ENCODE measurements at places on chromosomes 11 and 22. TPM values are rescaled to one million over a fixed set of nuclear protein-coding genes. Genes with fewer than 3 reads are reported as not detected.

- no peak for DNase-seq
Measured at GRCh38 chr22:39498368-39498767, 3.7 kb upstream of the MIEF1 start.

DNA sequence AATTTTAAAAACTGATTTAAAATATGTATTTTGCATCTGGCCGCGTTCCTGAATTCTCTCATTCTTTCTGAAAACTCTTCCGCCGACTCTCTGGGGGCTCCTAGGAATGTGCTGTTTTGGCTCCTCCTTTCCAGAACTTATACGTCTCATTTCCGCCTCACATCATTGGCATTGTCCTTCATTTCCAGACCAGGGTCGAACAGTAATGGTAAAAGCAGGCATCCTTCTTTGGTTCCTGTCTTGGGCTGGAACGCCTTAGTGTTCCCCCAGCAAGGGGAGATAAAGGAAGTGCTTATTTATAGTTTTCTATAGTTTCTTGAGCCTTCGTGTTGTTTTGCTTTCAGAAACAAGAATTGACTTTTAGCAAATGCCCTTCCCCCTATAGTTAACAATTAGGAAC lies 10.9 kb upstream of the TNNT3 start:
- no peak for DNase-seq

GRCh38 chr11:60447846-60448245 lies 7.8 kb upstream of the MS4A1 start:
- DNase-seq: no peak

GRCh38 chr11:110356762-110357671 lies 60.6 kb upstream of the RDX start:
- DNase-seq: peak; percentile 91

GRCh38 chr11:19737575-19737974 lies 24.9 kb downstream of the NAV2 start:
- DNase-seq: no peak

DNA sequence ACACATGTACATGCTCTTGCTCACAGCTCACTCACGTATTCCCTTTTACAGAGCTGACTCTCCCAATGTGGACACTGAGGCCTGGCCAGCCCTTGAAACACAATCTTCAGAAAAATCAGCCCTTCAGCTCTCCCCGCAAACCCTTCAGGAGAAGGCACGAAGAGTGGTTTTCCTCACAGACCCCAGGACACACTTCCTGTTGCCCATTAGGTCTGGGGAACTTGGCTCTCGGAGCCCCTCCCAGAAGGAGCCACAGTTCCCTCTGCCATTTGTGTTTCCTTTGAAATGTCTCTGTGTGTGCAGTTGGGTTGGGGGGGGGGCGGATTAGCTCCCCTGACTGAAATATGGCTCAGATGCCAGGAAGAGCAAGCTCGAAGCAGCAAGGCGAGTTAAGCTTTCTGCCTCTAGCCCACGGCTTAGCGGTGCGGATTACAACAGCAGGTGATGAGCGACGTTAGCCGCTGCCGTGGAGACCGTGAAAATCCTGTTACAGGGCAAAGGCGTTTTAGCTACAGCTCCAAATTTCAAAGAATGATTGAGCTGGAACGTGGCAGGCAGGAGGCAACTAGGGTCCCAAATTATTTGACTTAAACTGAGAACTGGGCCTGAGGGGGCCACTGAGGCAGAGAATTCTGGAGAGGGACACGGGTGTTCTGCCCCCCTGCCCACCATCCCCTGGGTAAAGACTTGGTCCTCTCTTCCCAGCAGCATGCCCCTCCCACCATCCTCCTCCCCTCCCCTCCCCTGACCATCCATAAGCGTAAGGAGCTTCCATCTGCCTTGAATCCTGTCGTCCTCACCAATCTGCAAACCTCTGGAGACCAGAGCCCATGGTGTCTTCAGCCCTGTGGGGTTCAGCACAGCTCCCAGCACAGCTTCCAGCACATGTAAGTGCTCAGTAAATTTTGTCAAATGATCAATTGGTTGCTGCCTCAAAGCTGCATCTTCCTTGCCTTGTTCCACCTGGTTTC lies 598.6 kb downstream of the BUD13 start:
- no peak for DNase-seq

- DNase-seq: no peak
Measured at GRCh38 chr11:132632641-132633124, 899.6 kb downstream of the OPCML start.

DNA sequence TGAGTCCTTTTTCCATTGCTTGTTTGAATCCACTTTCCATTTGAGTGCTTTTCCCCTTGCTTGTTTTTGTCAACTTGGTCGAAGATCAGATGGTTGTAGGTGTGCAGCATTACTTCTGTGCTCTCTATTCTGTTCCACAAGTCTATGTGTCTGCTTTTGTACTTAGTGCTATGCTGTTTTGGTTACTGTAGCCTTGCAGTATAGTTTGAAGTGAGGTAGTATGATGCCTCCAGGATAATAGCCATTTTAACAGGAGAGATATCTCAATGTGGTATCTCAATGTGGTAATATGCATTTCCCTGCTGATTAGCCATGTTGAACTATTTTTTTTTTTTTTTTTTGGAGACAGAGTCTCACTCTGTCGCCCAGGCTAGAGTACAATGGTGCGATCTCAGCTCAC lies 16.7 kb downstream of the ACRV1 start:
- DNase-seq: no peak

DNA sequence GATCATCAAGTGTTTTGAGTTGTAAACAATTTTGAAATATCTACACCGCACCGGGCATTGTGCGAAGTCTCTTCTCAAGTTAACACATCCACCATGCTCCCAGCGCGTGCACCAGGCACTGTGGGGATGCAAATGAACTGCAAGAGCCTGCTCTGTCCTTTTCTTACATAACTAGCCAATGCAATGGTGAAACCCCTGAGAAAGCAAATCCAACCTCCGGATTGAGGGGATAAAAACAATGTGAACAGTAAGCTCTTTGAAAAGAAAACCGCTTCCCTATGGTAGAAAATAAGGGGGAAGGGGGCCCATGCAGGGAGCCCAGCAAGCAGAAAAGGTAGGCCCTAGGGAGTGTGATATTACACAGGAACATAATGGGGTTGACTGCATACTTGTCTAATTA lies 274.9 kb upstream of the MPPED2 start:
- DNase-seq: no peak

DNA sequence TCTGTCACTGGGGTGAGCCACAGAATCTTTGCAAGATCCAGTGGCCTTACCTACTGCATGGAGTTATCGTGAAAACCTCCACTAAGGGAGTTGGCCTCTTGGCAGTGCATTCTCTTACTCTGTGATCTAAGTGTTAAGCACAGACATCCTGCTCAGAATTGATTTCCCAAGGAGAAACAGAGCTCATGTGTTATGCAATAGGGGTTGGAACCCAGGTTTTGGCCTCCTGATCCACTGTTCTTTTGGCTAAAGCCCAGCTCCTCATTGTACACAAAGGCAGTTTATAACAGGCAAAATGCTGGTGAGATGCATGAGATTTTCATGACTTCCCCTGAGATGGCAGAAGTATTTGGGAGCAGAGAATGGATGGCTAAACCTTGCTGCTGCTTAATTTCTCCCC lies 11.8 kb downstream of the DTX4 start:
- no peak for DNase-seq

DNA sequence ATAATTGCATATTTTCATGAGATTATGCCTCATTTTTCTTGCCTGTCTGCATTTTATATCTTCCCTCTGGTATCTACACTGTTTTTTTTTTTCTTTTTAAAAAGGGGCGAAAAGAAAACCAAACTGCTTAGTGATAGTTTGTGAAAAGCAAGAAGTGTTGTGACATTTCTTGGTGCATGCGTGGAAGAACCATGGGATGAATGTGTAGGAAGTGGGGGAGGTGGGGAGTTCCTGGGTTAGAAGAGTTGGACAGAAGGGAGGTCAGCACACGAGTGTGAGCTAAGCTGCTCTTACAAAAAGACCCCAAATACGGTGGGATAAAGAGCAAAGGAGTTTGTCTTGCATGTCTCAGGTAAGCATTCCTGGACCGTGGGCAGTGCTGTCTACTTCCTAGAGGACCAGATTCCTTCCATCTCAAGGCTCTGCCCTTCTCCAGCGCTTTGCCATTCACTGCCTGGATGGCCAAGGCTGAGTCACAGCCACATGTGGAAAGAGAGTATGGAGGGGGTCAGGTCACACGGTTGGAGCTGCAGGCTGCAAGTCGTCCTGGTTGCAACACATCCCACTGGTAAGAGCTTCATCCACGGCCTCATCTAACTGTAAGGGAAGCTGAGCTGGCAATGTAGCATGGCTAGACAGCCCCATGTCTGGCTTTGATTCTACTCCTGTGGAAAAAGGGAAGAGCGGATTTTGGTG lies 300.6 kb downstream of the DDX10 start:
- no peak for DNase-seq

DNA sequence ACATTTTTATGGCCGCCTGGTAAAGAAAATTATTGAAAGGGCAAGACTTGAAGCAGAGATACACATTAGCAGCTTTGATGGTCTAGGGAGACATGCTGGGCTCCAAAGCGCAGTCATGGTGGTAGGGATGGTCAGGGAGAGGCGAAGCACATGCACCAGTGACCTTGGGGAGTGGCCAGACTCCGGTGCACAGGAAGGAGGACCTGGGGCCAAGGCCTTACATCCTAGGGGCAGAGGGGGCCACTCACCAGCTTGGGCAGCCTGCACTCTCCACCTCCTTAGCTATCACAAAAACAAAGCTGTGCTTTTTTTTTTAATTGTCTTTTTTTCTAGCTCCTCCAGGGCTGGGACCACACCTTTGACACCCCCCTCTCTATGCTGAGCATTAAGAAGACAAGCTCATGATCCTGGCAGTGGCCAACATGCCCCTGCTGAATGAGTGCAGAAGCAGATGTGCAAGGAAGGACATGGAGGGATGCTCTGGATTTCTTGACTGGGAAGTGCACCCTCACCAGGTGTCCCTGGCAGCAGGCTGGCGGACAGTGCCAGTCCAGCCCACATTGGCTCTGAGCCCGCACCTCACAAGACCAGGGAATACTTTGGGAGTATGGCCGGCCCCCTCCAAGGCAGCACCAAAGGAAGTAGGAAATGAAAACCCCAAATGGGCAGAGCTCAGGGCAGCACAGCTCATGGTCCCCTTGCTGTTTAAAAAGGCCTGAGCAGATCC lies 619.9 kb downstream of the TBC1D22A start:
- DNase-seq: no peak

GRCh38 chr11:118998822-118999221 lies 884 bp downstream of the CENATAC start:
- DNase-seq: peak; percentile 74

- DNase-seq: no peak
Measured at GRCh38 chr11:44033411-44033850, 14.3 kb upstream of the ACCSL start.

- DNase-seq: no peak
Measured at GRCh38 chr11:30392221-30392784, 69.4 kb downstream of the ARL14EP start.

GRCh38 chr11:125554038-125554437 lies 15.2 kb upstream of the EI24 start:
- peak; percentile 13 for DNase-seq

DNA sequence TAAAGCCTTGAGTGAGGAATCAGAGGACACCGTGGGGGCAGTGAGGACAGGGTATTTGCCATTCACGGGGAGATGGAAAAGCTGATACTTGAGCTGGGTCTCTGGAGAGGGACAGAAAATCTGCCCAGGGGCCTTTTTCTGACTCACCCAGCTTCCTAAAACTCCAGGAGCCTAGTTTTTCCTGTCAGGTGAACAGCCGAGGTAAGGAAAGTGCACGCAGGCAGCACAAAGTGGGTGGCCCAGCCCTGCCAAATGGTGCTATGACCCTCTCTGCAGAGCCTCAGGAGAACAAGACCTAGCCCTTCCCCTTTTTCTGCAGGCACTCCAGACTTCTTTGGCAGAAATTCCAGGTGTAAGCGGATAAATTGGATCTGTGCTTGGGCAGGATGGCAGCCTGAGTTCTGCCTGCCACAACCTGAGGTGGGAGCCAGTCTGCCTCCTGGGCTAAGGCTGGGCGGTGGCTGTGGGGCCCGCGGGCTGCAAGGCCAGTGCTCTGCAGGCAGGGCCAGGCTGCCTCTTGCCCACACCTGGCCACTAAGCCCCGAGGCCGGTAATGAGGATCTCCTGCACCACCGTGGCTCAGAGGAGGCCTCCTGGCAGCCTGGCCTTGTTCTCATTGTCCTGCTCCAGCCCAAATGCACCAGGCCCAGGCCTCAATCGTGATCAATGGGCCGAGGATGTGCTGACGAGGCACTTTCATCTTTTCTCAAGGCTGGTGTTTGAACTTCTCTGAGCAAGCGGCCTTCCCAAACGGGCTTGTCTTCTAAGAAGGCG lies 72.9 kb upstream of the LMO1 start:
- DNase-seq: no peak

DNA sequence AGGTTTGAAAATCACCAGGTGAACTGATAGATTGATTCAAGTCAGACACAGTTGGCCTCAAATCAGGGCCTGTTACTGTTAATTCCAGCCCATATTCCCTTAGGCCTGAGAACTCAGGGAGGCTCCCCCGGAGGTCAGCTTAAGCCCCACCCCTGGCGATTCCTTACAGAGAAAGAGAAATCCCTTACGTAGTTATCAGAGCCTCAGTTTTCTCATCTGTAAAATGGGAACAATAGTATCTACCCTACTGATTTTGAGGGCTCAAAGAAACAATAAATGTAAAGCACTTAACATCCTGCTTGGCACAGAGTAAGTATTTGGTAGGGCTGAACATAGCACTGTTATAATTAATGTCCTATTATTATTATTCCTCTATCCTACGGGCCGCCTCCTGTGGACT lies 94.1 kb downstream of the NAT10 start:
- DNase-seq: no peak

DNA sequence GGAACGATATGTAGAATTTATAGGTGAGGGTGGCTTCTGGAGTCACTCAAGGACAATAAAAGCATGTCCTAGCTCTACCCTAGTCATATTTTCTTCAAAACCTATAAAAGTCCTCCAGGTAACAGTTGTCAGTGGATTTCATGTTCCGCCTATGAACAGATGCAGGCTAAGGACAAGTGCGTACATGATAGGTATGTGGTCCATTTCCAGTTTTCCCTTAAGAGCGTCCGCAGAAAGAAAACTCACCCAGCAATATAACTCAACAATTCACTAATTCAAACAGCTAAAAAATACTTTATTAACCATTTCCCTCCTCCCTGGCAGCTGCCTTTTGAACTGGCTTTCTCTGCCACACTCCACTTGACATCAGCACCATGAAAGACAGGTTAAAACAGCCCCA lies 50.2 kb upstream of the CCDC34 start:
- DNase-seq: no peak

GRCh38 chr22:41181349-41182241 lies 23.5 kb upstream of the L3MBTL2 start:
- no peak for DNase-seq

The TMPRSS4 gene
- total RNA-seq: 1.5 TPM

The RIC8A gene
- total RNA-seq: 75.2 TPM

The NXPE4 gene
- total RNA-seq: not detected

The C11orf21 gene
- not detected for total RNA-seq

The C1QTNF4 gene
- total RNA-seq: 0.34 TPM

The E2F8 gene
- total RNA-seq: 18.4 TPM

The PGA4 gene
- total RNA-seq: not detected
